RKO (cell line): ENCODE measurements at places on chromosomes 5 and 9.

DNA sequence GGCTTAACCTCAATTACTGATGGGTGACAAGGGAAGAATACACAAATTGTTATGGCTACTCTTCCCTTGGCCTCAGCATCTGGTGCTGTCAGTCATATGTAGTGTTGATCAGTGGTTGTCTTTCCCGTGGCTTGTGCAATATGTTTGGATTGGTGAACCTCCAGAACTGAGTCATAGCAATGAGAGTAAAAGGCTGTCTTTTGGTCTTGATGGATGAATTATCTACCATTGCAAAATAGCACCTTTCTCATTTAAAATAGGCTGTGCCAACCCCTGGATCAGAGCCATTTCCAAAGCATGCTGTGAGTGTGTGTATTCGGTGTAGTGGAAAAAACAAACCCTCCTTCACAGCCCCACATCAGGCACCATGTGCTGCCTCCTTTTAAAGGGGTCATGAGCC lies 14.6 kb upstream of the F2R start:
- DNase-seq: no peak

- DNase-seq: no peak
These were observed 2.6 kb upstream of the CCL27 start for GRCh38 chr9:34665067-34665380.

- no peak for DNase-seq
These were observed 205.6 kb upstream of the CLINT1 start for GRCh38 chr5:158064334-158065123.

DNA sequence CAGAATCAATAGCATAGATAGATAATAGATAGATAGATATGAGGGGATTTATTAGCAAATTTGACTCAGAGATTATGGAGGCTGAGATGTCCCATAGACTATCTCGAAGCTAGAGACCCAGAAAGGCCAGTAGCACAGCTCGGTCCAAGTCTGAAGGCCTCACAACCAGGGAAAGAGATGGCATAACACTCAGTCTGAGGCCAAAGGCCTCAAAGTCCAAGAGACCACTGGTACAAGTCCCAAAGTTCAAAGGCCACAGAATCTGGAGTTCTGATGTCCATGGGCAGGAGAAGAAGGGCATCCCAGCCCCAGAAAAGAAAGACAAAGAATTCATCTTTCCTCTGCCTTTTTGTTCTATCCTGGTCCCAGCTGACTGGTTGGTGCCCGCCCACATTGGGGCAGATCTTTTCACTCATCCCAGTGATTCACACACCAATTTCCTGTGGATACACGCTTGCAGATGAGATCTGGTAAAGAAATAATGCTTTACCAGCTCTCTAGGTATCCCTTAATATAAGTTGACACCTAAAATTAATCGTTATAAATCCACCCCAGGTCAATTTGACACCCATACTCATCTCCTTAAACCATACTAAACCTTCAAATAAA lies 127.8 kb upstream of the FBN2 start:
- DNase-seq: no peak

DNA sequence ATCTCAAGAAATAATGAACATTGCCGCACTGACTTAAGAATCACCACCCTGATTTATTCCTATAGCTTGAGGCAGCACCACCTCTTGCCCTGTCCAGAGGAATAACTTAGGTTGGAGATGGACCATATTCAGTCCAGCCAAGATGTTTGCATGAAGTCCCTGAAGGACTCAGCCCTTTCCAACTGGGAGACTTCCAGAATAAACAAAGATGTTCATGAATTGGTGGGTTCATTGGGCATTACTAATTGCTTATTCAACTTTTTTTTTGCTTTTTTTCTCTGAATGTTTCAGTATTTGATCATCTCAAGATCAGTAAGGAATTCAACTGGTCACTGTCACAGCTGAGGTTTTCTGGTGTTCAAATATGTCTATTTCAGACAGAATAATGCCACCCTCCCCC lies 470.6 kb downstream of the CCDC171 start:
- peak; percentile 64 for DNase-seq

GRCh38 chr5:152372875-152373274 lies 32.2 kb downstream of the NMUR2 start:
- DNase-seq: no peak

DNA sequence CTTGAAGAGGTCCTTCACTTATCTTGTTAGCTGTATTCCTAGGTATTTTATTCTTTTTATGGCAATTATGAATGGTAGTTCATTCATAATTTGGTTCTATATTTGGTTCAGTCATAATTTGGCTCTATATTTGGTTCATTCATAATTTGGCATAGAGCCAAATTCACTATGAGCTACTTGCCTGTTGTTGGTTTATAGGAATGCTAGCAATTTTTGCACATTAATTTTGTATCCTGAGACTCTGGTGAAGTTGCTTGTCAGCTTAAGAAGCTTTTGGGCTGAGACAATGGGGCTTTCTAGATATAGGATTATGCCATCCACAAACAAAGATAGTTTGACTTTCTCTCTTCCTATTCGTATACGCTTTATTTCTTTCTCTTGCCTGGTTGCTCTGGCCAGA lies 142.2 kb downstream of the PLCXD3 start:
- no peak for DNase-seq

DNA sequence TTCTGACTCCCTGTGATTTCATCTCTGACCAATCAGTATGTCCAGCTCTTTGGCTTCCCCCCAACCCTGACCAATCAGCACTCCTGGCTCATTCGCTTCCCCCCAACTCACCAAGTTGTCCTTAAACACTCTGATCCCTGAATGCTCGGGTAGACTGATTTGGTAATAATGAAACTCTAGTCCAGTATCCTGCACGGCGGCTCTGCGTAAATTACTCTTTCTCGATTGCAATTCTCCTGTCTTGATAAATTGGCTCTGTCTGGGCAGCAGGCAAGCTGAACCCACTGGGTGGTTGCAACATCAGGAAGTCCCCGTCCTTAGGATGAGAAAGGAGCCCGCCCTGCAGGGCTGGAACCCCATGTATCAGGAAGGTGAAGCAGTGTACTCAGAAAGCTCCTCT lies 10.4 kb downstream of the FCN2 start:
- DNase-seq: peak; percentile 29

- no peak for DNase-seq
These were observed 1148.1 kb upstream of the ACO1 start for GRCh38 chr9:31236344-31236743.

GRCh38 chr5:30627945-30628344 lies 565.5 kb upstream of the CDH6 start:
- DNase-seq: no peak

DNA sequence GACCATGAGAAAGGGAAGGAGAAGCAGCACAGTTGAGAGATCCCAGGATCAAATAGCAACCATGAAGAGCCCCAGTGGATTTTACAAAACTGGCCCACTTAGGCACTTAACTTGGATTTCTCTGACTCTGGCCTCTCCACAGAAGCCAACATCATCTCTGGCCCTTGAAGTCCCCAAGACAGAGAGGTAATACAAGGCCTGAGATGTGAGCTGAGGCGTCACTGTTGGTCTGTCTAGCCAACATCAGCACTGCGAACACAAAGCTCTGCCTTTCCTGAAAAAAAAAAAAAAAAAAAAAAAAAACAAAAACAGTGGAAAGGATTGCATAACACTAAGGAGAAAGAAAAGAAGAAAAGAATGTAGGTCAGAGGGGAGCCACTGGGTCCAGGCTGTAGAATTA lies 378.3 kb downstream of the BRINP1 start:
- no peak for DNase-seq

- no peak for DNase-seq
These were observed 185.8 kb downstream of the PCSK1 start for GRCh38 chr5:96247097-96247701.

GRCh38 chr5:135861641-135862040 lies 27.2 kb downstream of the SLC25A48 start:
- DNase-seq: no peak

DNA sequence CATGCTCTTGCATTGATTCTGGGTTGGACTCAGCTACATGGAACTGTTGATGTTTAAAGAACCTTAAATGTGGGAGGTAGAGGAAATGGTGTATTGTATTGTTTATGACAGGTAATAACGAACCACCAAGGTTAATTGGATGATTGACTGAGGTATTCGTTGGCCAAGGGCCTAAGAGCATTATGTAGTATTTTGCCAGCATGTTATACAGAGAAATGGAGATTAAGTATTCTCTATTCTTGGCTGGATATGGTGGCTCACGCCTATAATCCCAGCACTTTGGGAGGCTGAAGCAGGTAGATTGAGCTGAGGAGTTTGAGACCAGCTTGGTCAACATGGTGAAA lies 59.0 kb upstream of the CDK20 start:
- DNase-seq: no peak
